ENCODE measurements at places on chromosomes 1 and 21.

GRCh38 chr1:7427605-7428300 is 343.3 kb upstream of the VAMP3 start:
- DNase-seq, result no peak

GRCh38 chr1:89918127-89918793 is 76.7 kb upstream of the ZNF326 start:
- DNase-seq, result no peak

DNA sequence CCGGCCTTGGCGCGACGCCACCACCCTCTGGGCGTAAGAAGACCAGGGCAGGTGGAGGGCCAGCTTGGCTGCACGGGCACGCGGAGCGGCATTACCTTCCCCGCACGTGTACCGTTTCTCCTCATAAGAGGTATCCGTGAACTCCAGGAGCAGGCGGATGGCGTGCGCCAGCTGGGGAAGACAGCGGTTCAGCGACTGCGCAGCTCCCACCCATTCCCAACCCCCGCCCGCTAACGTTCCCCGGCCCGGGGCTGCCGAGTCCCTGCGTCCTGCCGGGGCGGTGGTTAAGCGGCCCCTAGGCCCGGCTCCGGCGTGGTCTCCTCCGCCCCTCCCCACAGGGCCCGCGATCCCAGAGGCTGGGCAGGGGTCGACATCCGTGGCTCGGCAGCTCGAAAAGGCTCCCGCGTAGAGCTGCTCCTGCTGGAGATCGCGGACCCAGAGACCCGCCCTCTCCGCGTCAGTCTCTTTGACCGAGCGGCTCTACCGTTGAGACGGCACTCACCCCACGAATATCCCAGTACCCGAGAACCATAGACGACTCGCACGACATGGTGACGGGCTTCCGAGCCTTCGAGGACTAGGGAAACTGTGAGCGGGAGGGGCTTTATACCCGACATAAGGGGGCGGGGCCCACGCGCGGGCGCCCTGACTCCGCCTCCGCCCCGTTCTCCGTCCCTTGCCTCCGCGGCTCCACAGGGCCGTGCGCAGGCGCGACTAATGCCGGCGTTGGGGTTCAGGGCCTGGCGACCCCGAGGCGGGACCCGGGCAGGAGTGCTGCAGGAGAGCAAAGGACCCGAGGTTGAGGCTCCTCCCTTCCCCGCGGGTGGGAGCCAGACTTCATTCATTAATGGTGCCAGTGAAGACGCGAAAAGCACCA is 862 bp downstream of the GSTM3 start:
- peak; percentile 62 for DNase-seq

GRCh38 chr1:153760440-153760839 is 14.8 kb upstream of the SLC27A3 start:
- no peak for DNase-seq

DNA sequence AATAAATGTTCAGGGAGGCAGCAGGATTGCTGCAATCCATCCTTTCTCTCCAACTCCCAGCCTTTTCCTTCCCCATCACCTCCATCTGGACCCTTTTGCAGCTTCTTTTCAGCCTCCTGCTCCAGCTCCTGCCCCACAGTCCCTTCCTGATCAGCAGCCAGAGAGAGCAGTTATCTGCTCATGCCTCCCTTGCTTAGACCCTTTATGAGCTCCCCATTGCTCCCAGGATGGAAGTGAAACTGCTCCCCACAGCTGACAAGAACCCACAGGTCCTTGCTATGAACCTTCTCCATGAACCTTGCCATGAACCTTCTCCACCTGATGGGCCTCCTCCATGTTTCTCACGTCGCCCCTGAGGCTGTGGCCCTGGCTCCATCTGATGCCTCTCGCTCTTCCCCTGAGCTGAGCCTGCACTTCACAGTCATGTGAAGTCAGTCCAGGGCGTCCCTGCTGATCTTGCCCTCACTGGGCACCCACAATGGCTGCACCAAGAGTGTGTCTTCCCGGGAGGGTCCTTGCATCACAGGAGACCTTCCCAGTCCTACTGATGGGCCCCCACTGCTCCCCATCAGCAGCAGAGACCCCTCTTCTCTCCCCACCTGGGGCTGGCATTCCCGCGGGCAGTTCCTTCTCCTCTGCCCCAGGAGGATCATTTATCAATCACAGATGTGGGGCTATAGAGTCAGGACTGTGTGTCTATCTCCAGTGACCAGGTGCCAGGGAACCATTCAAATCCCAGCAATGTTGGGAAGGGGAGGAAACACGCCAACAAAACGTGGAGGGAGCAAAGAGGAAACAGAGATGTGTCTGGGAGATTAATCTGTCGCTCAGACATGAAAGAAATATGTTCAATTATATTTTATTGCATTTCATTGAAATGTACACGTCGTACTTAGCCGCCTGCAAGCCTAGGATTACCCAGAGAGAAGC is 73.1 kb downstream of the MATN1 start:
- no peak for DNase-seq

DNA sequence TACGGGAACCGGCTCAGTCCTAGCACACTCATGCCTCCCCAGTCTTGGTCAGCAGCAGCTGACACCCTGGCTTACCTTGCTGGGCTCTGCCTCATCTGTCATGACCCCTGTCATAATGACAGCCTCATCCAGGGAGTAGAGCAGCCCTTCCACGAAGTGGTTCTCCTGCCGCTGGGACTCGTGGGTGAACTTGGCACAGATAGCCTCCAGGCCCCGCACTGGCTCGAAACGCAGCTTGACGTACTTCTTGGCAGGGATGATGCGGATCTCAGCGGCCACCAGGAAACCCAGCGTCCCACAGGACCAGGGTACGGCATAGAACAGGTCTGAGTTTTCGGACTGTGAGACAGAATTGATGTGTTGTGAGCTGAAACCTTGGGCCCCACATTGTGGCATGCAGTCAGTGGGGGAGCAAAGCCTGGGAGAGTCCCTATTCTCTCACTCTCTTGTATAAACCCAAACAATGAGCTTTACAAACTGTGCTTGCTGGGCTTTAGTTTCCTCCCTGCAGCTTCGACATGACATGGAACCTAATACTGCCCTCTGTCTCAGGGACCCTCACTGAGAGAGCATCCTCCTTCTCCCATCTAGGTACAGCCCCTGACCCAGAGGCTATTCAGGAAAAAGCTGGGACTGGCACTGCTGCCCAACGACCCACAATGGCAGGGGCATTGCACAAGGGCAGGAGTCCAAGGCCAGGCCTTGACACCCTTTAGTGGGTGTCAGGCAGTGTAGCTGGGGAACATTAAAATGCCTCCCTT is 15.5 kb downstream of the DHCR24 start:
- DNase-seq, result no peak

Data from astrocyte of the spinal cord (primary cell).